Hematopoietic multipotent progenitor cell treated with erythropoietin and hydrocortisone succinate and interleukin-3 and kit ligand, for 17 days (in vitro differentiated cells): ENCODE measurements at places on chromosomes 1 and 21.

DNA sequence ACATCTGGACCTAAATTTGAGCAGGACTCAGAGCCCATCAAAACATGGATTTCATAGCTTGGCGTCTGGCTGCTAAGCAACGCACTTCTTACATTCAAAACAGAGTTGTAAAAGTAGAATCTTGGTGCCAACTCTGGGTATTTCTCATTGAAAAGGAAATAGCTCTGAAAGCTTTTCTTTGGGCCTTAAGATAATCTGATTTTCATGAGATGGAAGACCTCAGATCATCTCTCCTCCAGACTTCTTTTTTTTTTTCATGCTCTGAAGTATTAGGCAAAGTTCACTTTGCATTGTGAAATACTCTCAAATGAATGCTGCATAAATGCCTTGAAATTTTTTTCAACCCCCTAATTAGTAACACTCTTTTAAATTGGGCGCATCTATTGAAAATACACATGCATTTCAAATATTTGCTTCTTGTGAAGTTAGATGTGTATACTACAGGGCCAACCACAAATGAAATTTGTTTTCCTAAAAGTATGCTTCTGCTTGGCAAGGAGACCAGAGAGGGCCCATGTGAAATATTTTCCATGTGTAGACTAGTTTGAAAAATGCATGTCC is 4.2 kb downstream of the ADAMTS5 start:
- DNase-seq, result no peak

DNA sequence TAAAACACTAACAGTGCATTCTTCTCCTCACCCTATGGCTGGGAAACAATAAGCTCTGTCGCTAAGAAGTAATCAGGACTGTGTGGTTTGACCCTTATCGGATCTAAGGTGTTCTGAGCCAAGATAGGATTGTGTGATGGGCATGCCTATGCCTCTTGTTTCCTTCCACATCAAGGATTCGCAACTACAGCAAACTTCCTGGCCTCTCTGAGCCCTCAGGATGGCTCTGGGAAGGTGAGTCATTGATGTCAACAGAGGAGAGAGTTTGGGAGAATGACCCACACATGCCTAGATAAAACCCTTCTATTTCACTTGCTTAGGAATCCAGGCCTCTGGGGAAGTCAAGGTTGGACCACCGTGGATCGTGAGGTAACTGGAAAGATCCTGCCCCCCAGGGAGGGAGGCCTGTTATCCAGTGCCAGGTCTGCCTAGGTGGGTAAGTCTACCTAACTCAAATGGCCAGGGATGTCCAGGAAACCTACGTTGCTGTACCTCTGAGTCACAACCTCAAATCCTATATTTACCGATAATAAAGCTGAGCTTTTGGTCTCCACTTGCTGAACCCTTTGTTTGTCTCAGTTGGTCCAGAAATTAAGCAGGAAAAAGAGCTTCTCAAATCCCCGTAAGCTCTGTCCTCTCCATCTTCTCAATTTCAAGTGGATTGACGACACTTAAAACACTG is 27.4 kb downstream of the TIAM1 start:
- DNase-seq, result no peak

- no peak for DNase-seq
Observed at GRCh38 chr1:202376247-202376646, 27.7 kb downstream of the PPP1R12B start.

GRCh38 chr1:19757641-19758040 is 42.1 kb downstream of the TMCO4 start:
- no peak for DNase-seq

DNA sequence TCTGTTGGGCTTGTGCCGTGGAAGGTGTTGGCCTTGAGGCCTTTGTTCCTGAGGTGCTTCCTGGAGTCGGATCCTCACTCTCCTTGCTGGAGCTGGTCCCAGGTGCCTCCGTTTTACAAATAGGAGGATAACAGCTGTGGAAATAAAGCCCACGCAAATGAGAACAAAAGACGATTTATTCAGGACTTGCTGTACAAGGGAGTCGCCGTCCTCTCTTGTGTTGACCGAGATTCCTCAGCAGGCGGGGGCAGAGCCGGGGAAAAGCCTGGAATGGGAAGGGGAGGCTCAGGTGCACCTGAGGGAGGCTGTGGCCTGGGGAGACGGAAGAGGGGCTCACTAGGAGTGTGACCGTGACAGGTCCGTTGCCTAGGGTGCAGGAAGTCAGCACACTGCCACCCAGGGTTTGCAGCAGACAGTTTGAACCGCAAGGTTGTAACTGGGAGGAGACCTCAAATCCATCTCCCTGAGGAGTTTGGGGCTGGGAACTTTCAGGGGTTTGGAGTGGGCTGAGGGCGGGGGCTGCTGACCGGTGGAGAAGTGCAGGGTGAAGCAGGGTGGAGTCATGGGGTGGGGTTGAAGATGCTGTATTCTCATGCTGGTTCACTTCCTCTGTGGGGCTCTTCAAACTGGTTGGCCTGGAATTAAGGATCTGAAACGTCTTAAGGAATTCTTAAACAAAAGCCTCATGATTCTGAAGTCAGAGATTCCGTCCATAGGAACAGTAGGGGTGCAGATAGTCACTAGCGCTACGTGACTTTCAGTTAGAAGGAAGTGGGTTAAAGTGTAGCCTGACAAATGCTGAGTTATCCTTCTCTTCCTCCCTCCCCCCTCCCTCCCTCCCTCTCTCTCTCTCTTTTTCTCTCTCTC is 2.6 kb upstream of the CSTB start:
- DNase-seq, result no peak

GRCh38 chr1:154607609-154608396 is at the start of gene ADAR:
ADAR (minus strand) TSS chr1:154608186; CDS start chr1:154608006, 180 bp downstream.
- peak; percentile 84 for DNase-seq

DNA sequence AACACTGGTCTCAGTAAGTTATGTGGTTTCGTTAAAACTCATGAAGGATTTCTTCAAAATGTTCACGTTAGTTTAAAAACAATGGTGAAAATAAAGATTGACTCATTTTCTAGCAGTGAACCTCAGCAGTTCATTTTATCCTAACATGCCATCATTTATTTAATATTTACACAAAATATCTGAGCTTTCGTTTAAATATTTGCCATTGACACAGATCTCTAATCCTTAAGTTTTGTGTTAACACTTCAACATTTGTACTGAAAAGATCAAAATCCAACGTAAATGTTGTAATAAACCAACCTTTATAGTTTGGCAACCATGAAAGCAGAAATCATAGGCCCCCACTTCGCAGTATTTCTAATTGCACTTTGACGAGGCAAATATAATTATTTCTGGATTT is 1129.5 kb downstream of the PLA2G4A start:
- no peak for DNase-seq

- DNase-seq, result no peak
Observed at GRCh38 chr1:240149484-240150094, 57.9 kb downstream of the FMN2 start.

GRCh38 chr1:41432481-41433280 is 51.8 kb downstream of the EDN2 start:
- peak; percentile 58 for DNase-seq

GRCh38 chr1:193916452-193916851 is 730.0 kb upstream of the B3GALT2 start:
- no peak for DNase-seq

GRCh38 chr1:205313563-205314308 is 7.8 kb downstream of the NUAK2 start:
- no peak for DNase-seq

DNA sequence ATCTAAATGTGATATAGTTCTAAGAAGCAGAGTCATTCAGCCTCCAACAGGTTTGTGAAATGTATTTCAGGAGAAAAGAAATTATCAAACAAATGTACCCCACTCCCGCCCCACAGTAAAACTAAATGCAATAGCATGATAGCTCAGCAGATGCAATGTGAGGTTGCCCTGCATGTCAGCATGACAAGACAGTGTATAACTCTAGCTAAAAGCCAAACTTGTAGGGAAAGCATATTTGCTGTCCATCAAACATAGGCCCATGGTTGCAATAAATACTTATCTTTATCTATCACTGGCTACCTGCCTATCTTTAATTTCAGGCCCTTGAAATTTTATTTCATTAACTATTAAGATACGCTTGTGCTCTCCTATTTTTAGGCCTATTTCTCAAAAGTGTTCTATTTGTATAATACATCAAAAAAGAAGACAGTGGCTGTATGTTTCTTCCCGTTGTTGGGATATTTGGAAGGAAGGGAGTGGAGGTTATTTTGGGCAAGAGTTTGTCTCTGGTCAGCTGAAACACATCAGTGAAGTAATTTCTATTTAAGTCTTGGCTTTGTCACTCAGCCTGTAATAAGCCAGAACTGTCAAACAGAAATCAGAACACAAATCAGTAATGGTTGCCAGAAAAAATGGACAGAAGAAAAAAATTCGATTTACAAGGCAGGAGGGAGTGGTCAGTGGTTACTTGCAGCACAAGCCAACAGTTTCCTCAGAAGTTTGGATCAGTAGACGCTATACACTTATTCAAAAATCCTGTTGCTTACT is 307.4 kb upstream of the ADGRL2 start:
- DNase-seq, result no peak

- no peak for DNase-seq
Observed at GRCh38 chr1:46220808-46221207, 17.7 kb downstream of the LURAP1 start.

- DNase-seq, result peak; percentile 62
Observed at GRCh38 chr1:236568285-236568894, 35.9 kb downstream of the HEATR1 start.

DNA sequence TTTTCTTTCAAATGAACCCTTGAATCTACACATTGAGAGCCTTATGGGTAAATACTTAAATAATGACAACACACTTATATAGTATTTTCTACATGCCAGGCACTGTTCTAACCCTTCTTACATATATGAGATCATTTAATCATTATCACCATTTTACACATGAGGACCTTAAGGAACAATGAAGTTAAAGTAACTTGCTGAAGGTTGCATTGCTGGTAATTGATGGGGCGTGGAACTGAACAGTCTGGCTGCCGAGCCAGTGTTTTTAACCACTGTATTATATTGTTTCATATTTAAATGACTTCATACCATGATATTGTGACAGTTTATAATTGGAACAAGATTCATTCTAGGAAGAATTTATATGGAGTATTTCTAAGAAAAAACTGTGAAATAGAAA is 111.9 kb upstream of the TENT5C start:
- DNase-seq, result no peak

- no peak for DNase-seq
Observed at GRCh38 chr1:206035027-206035426, 11.3 kb upstream of the CTSE start.

- DNase-seq, result no peak
Observed at GRCh38 chr1:44405031-44405797, at the start of gene RNF220. RNF220 (plus strand) TSS chr1:44405255.

DNA sequence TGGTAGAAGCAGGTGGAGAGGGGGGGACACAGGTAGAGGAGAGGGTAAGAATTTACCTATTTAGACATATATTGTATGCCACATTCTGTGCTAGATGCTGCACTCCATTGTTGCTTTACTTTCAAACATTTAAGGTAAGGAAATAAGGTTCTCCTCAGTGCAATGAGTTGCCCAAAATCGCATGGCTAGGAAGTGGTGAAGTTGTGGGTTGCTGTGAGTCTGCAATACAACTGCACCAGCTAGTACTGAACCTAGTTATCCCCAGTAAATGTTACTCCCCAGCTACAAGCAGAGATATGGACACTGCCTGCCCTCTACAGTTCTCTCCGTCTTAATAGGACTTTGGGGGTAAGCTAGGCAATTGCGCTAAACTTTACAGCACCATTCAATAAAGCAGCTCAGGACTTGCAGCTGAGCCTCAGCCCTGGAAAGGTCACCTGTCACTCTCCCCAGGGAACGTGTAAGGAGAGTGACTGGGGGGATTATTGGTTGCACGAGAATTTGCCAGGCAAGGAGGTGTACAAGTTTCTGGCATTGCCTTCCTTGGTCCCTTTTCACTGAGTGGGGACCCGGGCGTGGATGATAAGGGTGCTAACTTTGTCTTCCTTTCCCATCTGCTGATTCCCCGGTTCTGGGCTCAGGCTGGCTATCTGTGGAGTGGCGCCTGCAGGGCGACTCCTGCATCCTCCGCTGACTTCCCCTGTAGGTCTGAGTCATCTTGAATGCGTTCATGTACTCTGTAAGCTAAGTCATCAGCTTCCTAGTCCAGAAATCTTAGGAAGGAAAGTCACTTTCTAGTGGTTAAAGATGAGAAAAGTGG is 71.3 kb upstream of the CNTN2 start:
- DNase-seq, result peak; percentile 13

GRCh38 chr1:154736841-154737240 is 128.9 kb upstream of the ADAR start:
- DNase-seq, result no peak

- DNase-seq, result no peak
Observed at GRCh38 chr1:198830412-198830811, 191.6 kb downstream of the PTPRC start.

- DNase-seq, result no peak
Observed at GRCh38 chr1:18144916-18145647, 37.5 kb downstream of the IGSF21 start.

- DNase-seq, result no peak
Observed at GRCh38 chr1:189962181-189962580, 515.5 kb downstream of the BRINP3 start.

- DNase-seq, result no peak
Observed at GRCh38 chr1:186900539-186901237, 71.9 kb downstream of the PLA2G4A start.

DNA sequence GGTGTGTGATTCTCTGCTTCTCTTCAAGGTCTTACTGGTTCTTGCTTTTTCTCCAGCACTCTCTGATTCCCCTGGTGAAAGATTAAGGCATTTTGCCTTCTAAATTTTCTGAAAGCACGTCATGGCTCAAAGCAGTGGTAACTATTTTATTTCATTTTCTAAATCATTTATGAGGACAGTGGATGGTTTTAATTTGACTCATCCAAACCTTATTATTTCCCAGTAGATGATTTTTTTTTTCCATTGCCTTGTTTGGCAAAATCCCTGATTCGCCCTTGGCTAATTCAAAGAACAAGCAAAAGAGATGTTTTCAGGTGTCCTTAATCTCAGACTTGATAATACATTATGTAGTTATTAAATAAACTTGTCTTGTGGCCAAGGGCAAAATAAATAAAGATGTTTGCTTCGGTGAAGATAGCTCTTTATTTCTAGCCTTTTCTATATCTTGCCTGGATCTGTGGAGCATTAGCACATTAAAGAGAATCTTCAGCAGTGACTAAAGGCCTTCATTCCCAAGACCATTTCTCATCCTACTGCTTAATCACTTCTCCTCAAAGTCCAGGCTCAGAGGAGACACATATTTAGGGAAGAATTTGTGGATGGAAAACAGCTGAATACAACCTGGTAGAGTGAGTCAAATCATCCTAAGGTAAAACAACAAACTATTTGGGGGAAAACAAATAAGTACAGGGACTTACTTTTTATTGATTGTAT is 359.8 kb downstream of the DUSP10 start:
- no peak for DNase-seq
